Stimulated activated CD4-positive, alpha-beta T cell treated with anti-CD3 and anti-CD28 coated beads, Interleukin-2, amount 100 ng/mL, for 48 hours (primary cell): ENCODE measurements at places on chromosomes 2 and 18.

- no peak for DNase-seq
Measured at GRCh38 chr18:45343365-45343764, 271.9 kb upstream of the SLC14A2 start.

- DNase-seq = no peak
Measured at GRCh38 chr18:28039078-28039477, 137.9 kb downstream of the CDH2 start.

DNA sequence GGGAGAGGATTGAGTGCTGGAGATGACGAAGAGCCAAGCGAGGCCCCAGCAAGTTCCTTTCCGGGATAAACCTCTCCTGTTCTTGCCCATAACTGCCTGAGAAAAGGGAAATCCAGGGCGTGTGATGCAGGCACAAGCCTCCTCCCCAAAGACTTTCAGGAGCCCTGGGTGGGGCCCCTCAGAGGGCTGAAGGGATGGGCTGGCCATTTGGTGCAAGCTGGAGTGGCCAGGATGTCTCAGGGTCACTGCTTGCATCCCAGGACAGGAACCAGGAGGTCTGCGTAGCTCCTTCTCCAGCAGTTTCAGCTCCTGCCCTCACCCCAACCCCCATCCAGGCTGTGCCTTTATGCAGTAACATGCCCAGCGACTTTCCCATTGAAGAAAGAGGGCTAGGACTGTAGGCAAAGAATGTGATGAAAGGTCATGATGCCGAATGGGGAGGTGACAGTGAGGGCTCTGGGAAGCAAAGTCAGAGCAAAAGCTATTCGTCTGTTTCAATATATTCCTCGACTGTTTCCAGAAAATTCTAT, 80.2 kb downstream of the PXDN start:
- DNase-seq = no peak

DNA sequence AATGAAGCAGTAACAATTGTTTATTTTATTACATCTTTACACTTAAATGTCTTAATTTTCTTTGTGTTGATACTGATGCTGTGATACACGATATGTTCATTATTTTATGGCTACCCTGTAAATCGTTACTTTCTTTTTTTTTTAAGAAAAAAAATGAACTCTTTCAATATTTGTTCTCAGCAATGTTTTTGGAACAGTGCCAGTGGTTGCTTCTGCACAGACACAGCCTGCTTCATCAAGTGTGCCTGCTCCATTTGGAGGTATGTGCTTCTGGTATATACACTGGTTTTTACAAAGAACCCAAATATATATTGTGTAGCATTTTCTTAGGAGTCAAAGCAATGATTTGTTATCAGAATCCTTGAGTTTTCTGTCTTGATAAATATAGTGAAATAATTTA, 62.2 kb upstream of the SCYGR2 start:
- no peak for DNase-seq

- DNase-seq = no peak
Measured at GRCh38 chr2:120776649-120777048, 41.0 kb downstream of the GLI2 start.

DNA sequence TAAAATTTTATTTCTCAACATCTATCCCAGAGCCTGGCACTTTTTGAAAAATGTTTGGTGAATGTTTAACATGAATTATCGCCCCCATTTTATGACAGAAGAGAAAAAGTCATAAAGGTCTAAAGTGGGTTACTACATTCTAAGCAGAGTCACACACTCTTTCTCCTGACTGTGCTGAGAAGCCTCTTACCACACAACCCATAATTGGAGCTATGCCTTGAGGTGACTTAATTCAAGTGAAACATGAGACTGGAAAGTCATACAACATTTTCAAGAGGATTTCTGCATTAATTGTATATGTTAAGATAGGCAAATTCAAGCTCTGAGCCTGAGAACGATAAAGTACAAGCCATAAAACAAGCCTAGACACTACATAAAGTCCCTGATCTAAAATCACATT, 3.1 kb upstream of the DSEL start:
- DNase-seq = no peak

GRCh38 chr2:177682006-177682405, 289.4 kb downstream of the AGPS start:
- no peak for DNase-seq
